ENCODE measurements at places on chromosomes 4 and X.

GRCh38 chr4:98204236-98204553 lies 57.0 kb upstream of the RAP1GDS1 start:
- no peak for DNase-seq

- no peak for DNase-seq
Observed at GRCh38 chrX:16930392-16930791, 16.1 kb upstream of the REPS2 start.

GRCh38 chr4:62914758-62915157 lies 1494.5 kb downstream of the TECRL start:
- DNase-seq: no peak

- peak; percentile 31 for DNase-seq
Observed at GRCh38 chr4:75745161-75745560, 20.8 kb downstream of the USO1 start.

GRCh38 chr4:6448476-6449170 lies 23.8 kb downstream of the PPP2R2C start:
- no peak for DNase-seq

DNA sequence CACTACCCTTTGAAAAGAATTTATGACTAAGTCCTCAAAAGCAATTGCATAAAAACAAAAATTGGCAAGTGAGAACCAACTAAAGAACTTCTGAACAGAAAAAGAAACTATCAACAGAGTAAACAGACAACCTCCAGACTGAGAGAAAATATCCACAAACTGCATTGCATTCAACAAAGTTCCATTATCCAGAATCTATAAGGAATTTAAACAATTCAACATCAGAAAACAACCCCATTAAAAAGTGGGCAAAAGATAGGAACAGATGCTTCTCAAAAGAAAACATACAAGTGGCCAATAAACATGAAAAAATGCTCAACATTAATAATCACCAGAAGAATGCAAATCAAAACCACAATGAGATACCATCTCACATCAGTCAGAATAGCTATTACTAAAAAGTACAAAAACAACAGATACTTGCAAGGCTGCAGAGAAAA lies 130.2 kb downstream of the GASK1B start:
- DNase-seq: peak; percentile 77

GRCh38 chr4:8710416-8710815 lies 117.9 kb downstream of the CPZ start:
- no peak for DNase-seq

DNA sequence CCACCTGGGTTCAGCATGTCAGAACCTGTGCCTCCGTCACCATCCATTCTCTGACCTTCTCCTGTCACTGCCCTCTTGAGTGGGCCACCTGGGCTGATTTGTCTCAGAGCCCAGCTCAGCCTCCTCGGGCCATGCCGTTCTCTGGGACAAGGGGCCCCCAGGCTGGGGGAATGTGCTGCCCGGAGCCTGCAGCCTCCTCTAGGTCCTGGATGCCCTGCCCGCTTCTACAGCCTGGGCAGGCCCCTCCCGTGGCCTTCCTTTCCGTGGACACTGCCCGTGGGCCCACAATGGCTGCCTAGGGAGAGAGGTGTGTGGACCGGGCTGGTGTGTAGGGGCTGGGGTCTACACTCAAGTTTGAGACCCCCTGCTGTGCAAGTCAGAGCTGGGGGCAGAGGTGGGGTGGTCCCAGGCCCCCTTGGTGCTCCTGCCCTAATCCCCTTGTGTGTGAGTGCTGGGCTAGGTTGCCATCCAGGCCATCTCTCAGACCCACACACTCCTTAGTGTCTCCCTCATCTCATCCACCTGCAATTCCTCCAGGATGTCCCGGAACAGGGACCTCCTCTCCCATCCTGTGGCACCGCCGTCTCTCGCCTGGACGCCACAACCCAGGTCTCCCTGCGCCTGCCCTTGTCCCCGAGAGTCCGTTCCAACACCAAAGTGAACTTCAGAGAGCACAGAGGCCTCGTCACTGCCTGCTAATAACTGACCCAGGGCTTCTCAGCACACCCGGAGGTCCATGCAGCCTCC lies 12.4 kb downstream of the PSAPL1 start:
- DNase-seq: no peak

DNA sequence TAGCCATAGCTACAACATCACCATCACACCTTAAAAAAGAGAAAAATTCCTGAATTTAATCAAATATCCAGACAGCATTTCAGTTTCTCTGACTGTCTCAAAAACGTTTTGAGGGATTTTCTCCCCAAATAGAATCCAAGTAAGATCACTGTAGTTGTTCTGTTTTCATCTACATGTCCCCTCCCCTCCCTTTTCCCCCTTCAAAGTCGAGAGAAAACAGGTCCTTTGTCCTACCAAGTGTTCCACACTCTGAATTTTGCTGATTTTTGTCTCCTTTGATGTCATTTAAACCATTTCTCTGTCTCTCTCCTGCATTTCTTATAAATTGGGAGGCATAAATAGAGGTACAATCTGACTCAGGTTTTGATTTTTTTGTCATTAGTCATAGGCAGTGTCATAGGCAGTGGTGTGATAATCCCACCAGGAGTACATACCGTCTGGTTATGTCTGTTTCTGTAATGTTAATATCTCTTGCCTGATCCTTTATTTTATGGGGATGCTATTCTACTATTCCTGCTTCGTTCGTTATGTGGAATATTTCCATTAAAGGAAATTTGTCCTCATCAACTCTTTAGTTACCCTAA lies 348.6 kb downstream of the PTTG2 start:
- DNase-seq: peak; percentile 60

- peak; percentile 47 for DNase-seq
Observed at GRCh38 chrX:13646154-13646549, 6.8 kb upstream of the TCEANC start.

DNA sequence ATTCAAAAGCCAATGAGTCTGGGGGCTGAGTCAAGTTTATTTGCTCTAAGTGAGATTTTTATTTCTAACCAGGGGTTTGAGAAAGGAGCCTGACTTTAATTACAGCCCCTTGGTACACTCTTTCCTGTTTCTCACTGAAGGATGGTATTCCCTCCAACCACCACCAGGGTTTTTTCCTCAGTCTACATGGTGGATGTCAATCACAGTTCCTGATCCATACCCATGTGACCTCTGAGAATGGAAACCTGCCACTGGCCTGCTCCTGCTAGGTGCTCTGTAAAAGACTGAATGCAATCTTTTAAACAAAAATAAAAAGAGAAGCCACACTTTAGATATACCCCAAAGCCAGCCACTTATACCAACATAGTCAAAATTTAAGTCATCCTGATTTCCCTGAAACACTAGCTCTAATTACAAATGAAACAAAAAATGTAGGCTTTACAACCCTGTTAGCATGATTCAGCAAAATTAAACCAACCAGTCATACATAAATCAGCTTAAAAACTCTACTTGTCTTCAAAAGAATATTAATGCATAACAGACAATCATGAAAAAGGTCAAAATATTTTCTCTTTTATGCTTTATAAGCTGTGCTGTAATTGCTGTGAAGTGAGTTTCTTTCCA lies 112.1 kb upstream of the NWD2 start:
- DNase-seq: no peak

DNA sequence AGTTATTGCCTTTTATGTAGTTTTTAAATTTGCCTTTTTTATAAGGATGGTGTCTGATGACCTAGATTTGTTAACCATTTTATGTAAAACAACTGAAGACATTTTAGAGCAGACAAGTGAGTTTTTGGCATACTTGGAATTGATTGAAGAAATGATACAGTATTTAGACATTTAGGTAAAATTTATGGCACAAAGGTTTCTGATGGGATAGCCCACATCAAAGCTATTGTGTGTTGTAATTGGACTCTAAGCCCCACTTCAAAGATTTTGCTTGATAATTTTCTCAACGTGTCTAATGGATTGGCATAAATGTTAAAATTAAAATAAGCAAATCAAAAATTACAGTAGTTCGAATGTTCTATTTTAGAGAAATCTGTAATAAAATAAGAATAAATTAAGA lies 17.6 kb downstream of the EPGN start:
- DNase-seq: no peak

DNA sequence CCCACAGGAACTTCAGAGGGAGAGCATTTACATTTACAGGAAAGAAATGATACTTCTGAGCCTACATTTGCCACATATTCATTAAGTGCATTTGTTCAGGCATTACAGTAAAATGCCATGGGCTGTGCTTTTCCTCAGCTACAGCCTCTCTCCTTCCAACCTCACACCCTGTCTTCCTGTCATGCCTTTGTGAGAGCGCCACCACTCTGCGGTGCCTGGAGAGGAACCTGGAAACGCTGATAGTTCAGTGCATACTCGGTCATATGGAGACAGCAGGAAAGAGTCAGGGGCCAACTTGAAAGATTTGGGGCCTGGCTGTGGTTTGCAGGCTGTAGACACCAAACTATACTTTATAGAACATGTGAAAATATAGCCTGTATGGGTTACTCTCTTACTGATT lies 40.5 kb downstream of the NFKB1 start:
- DNase-seq: no peak

DNA sequence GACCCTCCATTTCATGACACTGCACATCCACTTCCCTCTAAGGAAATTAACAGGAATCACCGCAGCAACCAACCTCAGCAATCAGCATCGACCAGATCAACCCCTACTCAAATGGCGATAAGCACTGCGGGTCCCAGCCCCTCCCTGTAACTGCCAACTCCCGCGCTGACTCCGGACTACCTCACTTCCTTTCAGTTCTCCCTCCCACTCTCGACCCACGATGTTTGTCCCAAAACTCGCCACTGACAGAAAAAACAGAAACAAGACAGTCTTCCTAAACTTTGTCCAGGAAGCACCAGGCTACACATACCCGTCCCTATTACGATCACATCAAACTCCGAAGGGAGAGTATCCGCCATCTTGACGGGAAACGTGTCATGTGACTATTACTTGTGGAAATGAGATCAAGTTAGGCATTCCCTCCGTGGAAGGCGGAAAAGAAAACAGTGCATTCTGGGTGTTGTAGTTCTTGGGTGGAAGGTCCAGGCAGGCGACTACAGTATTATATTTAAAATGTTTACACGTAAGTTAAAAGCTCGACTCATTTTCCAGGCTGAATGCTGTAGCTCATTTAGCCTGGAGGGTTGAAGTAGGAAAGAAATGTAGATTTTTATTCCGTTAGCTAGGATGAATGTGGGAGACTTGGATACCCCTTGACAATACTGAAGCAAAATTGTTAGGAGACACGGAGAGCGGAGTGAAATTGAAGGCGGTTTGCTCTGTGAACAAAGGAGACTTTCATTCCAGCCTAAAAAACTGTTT lies at the start of gene CHM:
Gene CHM (minus strand): TSS at position 385 of the 762 bp plus-strand sequence. CDS start 26 bp downstream, at position 359.
- peak; percentile 77 for DNase-seq

DNA sequence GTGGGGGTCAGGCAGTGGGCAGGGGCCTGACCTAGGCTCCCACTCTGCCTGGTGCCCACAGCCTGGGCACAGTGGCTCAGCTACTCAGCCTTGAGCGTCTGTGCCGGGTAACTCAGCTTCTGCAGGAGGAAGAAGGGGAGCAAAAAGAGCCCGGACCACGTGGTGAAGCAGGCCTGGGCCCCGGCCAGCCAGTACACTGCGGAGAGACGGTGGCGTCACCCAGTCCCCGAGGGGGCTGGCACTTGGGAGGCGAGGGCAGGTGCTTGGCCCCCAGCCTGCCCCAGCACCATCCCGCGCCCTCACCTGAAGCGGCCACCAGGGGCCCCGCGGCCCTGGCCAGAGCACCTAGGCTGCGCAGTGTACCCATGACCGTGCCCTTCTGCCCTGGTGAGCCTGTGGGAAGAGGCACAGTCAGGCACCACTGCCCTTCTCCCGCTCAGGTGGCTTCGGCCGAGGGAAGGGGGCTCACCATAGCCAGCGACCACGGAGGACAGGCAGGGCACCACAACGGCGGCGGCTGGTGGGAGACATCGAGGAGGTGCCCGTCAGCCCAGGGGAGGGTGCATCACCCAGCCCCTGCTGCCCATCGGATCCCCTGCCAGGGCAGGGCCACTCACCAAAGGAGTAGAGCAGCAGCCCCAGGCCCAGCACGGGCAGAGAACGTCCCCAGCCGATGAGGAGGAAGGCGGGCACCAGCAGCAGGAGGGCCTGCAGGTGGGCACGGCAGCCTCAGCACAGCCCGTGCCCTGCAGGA lies 32.3 kb downstream of the NOP14 start:
- no peak for DNase-seq

DNA sequence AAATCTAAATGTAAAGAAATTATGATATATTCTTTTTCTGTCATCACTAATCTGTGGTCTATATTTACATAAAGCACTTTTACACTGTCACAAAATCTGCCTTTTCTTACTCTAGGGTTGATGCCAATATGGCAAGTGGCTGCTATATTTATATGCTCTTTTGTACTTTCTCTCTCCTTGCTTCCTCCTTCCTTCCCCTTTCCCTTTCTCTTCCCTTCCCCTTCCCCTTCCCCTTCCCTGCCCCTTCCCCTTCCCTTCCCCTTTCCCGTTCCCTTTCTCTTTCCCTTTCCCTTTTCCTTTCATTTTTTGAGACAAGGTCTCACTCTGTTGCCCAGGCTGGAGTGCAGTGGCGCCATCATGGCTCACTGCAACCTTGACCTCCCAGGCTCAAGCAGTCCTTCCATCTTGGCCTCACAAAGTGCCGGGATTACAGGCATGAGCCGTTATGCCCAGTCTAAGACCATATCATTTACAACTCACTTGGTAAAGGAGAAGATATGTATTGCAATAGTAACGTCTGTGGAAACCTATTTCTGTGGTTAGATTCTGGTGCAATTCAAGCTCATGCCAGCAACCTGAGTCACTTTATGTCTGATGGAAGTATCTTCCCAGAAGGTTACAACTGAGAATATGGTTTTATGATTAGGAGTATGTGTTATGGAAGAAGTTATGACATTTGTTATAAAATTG lies 13.9 kb upstream of the PLAC8 start:
- peak; percentile 91 for DNase-seq
